Inflammatory macrophage (primary cell): ENCODE measurements at places on chromosomes 5 and 9.

DNA sequence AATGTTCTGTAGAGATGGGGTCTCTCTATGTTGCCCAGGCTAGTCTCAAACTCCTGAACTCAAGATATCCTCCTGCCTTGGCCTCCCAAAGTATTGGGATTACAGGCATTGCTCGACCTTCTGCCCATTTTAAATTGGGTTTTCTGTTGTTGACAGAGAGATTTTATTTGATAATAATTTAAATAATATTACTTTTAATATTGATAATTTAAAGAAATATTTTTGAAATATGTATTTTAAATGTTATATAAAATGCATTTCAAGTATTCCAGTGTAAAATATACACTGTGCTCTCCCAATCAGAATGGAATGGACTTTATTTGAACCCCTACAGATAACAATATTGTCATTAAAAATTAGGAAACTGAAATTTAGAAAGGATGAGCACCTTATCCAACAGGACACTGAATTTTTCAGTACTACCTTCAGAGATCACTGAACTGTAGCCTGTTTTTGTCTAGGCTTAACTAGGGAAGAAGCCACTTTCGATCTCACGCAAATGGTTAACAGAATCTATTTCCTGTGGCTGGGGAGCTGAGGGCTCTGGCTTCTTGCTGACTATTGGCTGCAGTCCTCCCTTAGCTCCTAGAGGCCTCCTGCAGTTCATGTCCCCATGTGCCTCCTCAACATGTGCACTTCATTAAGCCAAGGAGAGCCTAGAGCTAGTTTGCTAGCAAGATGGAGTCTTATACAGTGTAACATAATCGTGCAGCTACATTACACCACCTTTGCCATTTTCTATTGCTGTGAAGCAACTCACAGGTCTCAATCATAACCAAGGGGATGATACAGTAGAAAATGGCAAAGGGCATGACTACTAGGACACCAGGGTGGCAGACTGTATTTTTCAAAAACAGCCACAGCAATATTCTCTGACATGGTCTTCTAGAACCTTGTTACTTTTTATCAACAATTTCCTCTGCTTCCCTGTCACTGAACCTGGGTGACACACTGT, 150.0 kb downstream of the CDC42SE2 start:
- no peak for DNase-seq

DNA sequence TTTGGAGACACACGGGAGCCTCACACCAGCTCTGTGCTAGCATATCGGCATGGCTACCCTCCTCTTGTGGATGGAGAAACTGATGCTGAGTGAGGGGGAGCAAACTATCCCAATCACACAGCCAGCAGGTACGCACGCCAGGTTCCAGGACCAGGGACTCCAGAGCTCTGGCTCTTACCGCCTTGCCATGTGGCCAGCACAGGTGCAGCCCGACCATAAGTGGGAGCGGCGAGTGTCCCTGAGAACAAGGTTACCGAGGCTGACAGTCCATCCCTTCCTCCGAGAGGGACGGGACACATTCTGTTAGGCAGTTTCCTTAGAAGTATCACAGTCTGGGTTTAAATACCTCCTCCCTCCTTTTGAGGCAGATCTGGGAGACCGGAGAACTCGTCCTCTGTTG, 86.0 kb downstream of the PAX5 start:
- no peak for DNase-seq

- DNase-seq: no peak
These were observed 15.6 kb downstream of the CIZ1 start for GRCh38 chr9:128175726-128176125.

GRCh38 chr9:33498387-33498786, 24.7 kb upstream of the NOL6 start:
- DNase-seq: no peak

DNA sequence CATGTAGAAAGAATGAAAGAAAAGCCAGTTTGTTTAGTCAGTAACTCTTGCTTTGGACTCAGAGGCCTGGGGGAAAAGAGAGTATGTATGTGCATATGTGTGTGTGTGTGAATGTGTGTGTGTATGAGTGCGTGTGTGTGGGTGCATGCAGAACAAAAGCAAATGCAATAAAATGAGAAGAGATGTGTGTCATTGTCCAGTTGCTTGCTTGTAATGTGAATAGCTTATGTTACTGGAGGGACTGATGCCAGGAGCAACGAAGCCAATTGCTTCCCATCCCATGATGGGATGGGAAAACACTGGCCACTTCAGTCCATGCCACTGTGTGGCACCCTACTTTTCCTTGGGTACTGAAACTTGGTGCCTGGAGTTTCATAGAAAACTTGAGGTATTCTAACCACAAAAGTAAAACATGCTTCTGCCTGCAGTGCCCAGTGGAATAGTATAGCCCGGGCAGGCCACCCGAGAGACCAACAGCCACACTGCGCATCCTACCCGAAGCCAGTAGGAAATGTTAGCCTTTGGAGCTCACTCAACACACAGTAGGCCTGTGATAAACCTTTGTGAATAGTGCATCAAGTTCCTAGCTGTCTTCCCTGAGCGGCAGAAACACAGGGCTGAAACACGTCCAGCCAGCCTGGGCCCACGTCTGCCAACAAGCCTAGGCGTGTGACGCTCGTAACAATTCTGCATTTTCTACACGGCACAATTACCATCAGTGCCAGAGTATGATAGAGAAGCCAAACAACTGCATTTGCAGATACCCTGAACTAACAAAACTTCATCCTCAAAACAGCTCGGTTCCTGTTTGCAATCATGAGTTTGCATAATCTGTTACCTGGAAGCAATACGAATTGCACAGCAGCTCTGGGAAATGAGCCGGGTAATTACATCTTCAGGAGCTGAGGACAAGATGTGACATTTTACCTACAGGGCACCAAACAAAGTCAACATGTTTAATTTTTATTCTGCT, 198.1 kb downstream of the SYK start:
- DNase-seq: no peak

DNA sequence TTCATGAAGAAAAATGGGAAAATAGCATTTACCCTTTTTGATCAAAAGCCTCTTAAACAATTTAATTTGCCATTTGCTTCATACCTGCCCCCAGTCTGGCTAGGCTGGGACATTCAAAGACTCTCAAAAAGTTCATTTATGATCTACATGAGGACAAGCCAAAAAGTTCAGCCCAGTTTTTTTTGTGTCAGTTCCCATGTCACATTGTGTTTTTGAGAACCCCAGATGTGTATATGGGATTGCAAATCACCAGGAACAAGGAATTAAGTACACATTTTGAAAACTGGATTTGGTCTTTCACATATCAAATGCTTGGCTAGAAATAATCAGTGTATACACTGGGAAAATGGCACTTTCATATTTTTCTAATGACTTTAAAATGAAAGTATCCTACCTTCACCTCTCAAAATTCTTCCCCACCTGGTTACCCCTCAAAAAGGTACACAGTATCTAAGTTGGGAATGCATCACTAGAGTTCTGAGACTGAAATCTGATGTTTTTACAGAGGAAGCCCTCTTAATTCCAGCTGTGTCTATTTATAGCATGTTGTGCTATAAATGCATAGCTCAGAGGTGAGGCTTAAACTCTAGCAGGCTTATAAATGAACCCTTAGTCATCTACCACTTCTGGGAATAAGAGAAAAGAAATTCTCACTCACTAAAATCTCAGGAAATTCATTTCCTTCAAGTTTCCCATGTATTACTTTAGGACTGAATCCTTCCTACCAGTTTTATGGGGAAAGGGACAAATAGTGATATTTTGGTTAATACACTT, 9.3 kb downstream of the STOM start:
- DNase-seq: no peak

DNA sequence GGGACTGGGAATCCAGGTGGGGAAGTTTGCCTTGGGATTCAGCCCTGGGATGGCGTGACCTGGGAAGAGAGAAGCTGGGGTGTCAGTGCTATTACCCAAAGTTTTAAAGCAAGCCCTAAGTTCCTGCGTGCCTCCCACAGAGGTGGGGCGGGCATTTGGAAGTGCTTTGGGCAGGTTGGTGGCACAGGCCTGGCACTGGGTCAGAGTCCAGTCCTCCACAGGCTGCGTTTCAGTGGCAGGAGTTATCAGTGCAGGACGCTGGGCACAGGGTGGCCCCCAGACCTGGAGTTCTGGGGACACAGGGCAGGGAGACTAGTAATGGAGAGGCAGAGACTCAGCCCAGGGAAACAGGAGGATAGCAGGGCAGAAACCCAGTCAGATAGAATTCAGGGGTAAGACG, 147.2 kb downstream of the MAST4 start:
- no peak for DNase-seq

GRCh38 chr5:57422993-57423392, 59.6 kb downstream of the ACTBL2 start:
- DNase-seq: no peak

DNA sequence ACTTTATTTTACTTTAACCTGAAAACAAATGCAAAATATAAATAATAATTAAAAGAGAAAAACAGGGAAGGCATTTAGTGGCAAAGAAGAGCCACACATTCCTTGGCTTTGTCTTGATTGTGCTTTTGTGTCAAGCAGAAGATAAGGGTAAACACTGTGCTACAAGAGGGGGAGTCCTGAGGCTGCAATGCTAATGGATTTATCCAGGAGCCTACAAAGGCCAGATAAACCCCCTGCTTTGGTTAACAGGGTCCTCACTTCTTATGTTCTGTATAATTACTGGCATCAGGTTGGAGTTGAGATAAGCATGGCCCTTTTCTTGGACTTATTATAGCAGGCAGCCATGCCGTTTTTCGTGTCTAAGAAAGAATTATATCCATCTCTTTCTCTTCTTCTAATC, 302.8 kb downstream of the EFNA5 start:
- DNase-seq: no peak

DNA sequence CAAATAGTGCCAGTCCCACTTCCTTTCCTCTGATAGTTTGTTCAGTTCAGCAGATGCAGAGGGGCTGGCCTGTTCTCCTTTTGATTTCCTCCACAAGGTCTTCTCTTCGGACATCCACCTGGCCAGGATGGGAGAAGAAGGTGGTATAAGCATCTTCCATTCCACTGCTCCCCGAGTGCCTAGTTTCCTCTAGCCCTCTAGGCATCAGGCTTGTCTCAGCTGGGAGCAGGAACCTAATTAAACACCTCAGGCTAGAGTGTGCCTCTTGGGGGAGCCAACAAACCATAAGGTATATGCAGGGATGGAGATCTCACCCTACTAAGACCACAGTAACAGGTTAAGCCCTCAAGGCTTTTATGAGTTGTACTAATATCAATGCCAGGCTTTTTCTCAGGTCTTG, 835 bp upstream of the DND1 start:
- DNase-seq: no peak

GRCh38 chr9:98964201-98964600, 20.5 kb downstream of the COL15A1 start:
- no peak for DNase-seq

- no peak for DNase-seq
These were observed 174.2 kb upstream of the IER5L start for GRCh38 chr9:129352146-129352865.

DNA sequence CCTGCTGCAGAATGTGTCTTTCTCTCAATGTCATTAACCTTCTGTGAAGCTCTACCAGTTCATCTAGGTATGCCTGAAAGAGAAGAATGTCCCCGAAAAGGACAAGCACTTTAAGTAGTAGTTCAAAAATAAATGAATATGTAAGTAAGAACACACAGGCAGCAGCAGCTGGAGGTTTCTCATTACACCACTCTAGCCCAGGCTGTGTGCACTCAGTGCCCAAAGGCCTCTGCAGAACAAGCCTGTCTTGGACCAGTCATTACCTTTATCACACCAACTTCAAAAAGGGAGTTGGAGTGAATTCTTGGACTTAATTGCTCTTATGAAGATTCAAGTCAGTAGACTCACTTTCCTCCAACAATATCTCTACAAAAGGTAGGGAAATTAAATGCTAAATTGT, 268.8 kb downstream of the MLLT3 start:
- DNase-seq: no peak

GRCh38 chr5:68729678-68730077, 364.1 kb upstream of the SLC30A5 start:
- DNase-seq: no peak

- DNase-seq: no peak
These were observed at the start of gene FBXL7 for GRCh38 chr5:15499528-15500324. TSS of gene FBXL7 (plus strand) at chr5:15500180.

DNA sequence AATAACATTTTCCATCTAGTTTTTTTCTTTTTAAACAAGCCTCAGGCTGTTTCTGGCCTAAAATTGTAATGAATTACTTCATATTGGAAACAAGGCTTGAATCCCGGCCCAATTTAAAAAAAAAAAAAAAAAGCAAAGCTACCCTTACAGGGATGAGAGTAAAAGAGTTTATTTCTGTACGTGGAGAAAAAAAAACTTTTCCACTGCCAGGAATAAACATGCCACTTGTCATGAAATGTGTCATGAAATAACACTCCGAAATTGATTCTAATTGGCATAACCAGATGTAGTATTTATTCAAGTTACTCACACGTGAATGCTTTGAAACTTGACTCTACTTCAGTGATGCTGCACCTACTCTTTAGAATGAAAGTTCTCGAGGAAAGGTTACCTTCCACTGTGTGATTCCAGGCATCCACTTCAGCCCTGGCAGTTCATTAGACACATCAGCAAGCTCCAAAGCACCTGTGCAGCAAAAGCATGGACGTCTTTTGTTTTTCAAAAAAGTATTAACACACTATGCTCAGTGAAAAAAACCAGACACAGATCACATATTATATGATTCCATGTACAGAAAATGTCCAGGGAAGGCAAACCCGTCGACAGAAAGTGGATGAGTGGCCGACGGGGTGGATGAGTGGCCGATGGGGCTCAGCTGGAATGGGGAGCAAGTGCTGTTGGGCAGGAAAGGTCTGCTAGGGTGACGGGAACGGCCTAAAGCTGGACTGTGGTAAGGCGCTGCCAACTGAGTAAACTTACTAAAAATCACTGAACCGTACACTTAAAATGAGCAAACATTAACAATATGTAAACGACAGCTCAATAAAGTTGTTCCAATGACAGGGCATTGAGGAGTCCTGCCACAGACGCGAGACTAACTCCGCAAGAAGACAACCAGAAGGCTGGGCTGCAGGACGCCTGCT, 21.2 kb downstream of the NSUN2 start:
- DNase-seq: no peak

DNA sequence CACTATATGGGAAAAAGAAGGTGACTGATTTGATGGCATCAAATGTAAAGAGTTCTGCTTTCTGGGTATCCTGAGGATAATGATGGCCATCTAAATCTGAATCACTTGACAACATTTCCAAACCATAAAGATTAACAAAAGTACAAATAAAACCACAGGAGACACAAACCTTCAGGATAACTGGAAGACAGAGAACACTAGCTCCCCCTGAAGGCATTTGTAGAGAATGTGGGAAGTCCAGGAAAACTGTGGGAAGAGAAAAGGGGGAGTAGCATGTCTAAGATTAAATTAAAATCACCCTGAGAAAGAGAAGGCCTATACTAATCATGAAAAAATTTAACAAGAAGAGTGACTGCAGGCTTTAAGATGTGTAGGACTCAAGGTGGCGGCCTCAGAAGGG, 116.2 kb downstream of the PRELID2 start:
- no peak for DNase-seq

DNA sequence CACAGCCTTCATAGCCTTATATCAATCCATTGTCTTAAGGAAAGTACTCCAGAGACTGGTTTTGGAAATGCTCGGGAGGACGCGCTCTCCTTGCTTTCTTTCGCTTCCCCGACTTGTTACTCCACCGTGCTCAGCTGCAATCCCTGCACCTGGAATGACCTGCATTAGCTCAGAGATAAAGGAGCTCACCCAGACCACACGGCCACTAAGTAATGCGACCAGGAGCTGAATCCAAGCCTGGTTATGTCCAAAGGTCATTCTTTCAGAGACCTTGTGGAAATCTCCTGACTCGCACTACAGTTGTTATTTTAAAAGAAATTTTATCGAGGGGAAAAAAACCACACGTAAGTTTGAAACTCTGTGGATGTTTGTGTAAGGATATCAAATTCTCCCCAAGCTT, 135.3 kb upstream of the DPYSL3 start:
- no peak for DNase-seq

- no peak for DNase-seq
These were observed 620.9 kb upstream of the PTPRD start for GRCh38 chr9:11233696-11234095.
